ENCODE measurements at places on chromosomes 11 and 22.

DNA sequence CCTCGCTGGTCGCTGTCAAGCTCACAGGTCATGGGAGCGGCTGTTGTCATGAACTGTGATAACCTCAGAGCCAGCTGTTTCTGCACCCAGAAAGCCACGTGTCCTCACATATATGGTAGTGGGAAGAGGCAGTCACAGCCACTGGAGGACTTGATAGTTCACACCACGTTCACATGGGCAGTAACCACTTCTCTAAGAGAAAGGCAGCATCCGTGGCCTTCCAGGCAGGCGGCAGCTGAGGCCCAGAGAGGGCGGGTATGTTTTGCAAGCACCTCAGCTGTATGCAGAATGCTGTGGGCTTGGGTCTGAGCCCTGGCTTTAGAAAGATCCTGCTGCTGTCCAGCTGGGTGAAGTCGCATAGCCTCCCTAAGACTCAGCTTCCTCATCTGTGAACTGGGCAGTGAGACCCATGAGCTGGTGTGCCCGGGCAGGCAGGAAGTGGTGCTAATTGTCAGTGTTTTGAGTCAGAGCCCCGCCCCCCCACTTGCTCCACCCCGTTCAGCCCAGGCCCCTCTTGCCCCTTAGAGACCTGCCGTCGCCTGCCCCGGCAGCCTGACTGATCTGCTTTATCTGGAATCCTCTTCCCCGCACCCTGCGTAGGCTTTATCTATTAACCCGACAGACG lies 13.3 kb downstream of the TTC38 start:
- peak; percentile 10 for DNase-seq

DNA sequence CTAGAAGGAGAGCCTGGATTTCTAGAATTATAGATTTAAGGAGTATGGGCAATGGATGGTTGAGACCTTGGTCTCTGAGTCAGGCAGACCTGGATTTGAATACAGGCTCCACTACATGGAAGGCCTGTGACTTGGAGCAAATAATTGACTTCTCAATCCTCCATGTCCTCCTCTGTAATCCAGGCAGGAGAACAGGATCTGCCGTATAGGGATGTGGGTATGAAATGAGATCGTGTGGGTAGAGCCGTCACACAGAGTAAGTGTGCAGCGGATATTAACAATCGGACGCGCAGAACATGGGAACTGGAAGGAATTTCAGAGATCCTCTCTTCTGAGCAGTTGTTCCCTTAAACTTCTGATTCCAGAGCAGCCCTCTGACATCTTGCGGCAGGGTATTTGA lies 11.5 kb upstream of the TMPRSS13 start:
- no peak for DNase-seq

DNA sequence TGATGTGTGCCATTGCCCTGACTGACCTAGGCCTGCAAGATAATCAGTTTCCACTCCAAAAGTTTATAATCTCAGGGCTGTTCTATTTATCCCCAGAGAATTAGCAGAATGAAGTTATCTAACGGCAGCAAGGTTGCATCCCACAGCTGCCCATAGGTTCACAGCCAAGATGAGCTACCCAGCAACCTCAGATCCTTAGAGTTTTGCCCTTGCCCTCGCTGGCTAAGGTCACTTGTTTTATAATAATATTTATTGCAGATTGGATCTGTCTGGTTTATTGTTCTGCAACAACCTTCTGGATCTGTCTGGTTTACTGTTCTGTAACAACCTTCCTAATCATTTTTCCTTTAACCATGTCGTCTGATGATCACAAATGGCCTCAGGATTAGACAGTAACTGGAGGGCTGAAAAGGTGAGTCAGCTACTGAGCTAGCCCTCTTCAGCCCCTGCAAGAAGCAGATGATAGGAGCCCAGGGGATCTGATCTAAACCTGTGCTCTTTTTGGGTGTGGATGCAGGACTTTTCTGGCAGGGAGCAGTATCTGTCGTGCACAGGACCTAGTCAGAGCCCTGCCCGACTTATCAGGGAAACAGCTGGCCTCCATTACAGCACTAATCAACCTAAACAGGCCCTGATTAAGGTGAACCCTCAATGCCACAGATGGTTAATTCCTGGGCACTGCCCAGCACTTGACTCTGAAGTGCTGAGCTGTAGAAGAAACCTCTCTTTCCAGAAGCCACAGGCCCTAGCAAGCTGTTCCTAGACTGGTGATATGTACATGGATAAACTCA lies 642.9 kb upstream of the KIRREL3 start:
- DNase-seq: no peak

GRCh38 chr11:130457623-130458409 lies 9.4 kb downstream of the ADAMTS15 start:
- DNase-seq: no peak

- peak; percentile 89 for DNase-seq
Measured at GRCh38 chr22:50244420-50245213, at the start of gene TUBGCP6. Gene TUBGCP6 (minus strand): TSS chr22:50245023. CDS start chr22:50244459, 564 bp downstream.

DNA sequence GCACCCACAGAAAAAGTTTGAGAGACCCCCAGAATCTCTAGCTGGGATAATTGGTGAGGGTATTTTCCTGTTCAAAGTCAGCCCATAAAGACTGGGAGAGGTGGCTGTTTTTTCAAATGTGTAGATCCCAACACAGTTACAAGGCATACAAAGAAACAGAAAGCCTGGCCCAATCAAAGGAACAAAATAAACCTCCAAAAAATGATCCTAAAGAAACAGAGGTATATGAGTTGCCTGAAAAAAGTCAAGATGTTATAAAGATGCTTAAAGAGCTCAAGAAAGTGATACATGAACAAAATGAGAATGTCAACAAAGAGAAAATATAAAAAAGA lies 40.2 kb upstream of the MMP12 start:
- DNase-seq: no peak

- DNase-seq: no peak
Measured at GRCh38 chr22:24205438-24206195, 24.3 kb downstream of the SUSD2 start.

- DNase-seq: no peak
Measured at GRCh38 chr11:93344855-93345333, 14.4 kb downstream of the DEUP1 start.

DNA sequence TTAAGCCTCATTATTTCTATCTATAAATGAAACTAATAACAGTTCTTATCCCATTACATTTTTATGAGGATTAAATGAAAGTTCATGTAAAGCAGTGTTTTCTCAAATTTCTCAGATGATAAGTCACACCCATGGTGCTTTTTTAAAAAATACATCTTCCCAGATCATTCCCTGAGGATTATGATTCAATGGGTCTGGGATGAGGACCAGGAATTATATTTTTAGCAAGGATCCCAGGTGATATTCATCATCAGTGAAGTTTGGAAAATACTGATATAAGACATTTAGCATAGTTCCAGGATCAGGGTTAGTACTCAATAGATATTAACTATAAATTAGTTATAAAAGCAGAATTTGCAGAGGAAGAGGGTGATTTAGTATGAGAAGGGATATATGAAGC lies 89.1 kb downstream of the BBOX1 start:
- DNase-seq: no peak

DNA sequence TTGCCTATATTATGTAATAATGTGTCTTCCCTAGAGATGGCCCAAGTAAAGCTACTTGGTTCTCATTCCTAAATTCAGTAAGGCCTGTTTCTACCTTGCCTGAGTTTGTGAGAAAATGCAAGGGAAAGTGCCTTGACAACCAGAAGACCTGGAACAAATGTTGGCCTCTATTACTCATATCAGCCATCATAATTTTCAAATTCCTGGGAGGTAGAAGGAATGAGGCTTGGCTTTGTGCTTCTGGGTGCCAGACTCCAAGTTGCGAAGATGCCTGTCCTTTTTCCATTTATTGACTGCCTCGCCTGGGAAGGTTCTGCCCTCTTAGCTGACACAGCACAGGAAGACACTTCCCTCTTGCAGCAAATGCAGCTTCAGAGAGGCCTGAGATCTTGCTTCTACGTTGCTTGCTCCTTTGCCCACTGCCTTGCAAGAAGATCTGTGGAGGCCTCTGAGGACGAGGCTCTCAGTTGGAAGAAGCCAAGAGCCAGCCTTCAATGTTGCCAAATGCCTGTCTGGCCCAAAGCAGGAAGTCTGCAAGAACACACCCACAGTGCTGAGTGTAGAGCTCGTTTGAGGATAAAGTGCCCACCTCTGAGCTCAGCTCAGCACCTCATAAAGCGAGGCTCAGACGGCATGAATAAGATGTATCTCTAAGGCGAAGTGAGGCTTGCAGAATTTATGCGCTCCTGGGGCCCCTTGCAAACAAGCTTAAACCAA lies 120.1 kb downstream of the GALNT18 start:
- DNase-seq: no peak

- no peak for DNase-seq
Measured at GRCh38 chr11:22161489-22161888, 31.4 kb upstream of the ANO5 start.

- no peak for DNase-seq
Measured at GRCh38 chr22:21047730-21048129, 2.0 kb downstream of the LRRC74B start.

DNA sequence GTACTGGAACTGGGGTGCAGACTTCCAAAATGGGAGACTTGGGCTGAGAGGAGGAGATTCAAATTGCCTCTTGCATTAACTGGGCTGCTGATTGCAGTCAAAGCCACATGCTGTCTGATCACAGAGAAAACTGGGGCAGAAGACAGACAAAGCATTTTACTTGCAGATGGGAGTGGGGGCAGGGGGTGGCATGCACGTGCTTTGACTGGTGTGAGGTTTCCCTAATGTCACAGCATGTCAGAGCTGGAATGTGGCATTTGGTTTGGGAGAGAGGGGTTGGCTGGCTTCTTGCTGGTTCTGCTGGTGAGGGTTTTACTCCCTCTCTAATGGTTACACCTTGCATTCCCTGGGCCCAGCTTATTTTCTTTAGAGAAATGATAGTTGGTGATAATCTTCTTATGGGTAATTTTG lies 2.9 kb downstream of the TUB start:
- DNase-seq: peak; percentile 15

DNA sequence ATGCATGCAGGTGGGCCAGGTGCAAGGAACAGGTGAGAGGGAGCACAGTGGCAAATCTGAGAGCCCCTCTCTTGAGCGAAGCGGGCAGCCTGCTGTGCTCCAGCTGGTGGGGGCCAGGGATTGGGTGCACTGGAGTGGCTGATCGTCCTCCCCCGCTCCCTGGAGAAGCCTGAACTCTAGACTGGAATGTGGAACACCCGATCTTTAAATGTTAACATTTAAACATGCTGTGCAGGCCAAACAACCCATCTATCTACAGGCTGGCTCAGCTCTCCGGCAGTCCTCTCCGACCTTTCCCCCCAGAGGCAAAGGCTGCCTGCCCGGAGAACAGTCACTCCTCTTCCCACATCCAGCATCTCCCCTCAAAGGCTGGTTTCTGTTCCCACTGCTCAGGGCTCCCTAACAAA lies 5.1 kb downstream of the MRGPRF start:
- DNase-seq: no peak

GRCh38 chr11:75831915-75832502 lies 17.0 kb downstream of the UVRAG start:
- no peak for DNase-seq

- DNase-seq: no peak
Measured at GRCh38 chr11:62688491-62688890, 839 bp downstream of the LRRN4CL start.

GRCh38 chr22:41544671-41545476 lies 604 bp upstream of the POLR3H start:
- DNase-seq: no peak

GRCh38 chr11:70063555-70063954 lies 14.6 kb upstream of the ANO1 start:
- DNase-seq: no peak

- no peak for DNase-seq
Measured at GRCh38 chr11:98234698-98235097, 786.1 kb upstream of the CNTN5 start.

DNA sequence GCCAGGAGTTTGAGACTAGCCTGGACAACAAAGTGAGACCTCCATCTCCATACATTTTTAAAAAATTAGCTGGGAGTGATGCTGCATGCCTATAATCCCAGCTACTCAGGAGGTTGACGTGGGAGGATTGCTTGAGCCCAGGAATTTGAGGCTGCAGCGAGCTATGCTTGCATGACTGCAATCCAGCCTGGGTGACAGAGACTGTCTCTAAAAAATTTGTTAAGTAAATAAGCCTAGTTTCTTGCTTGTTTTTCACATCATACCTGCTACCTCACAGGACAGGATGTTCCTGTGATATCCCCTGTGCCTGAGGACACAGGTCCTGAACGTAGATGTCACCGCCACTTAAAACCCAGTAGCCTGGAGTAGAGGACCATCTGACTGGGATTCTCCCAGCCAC lies 348.6 kb downstream of the MN1 start:
- no peak for DNase-seq

DNA sequence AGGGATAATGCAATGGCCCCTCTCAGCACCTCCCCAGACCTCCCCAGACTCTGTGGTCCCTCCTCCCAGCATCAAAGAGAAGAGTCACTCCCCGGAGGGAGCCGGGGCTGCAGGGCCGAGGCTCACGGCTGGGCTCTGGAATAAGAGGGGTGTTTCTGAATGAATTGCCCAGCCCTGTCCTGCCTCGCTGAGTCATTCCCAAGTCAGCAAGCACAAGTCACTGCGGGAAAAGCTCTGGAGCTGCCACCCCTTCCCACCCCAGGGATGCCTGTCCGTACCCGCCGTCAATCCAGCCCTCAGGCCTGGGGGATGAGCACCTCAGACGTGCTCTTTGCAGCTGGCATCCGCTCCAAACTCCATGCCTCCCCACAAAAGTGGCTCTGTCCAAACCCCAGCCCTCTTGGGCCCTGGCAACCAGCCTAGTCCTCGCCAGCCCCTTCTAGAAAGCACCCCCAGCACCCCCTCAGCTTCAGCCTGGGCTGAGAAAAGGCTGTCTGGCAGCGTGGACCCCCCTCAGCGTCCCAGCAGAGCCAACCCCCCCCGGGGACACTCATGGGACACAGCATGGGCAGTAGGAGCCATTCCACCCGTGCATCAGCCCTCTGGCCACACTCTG lies 22.7 kb downstream of the CELSR1 start:
- DNase-seq: no peak

- no peak for DNase-seq
Measured at GRCh38 chr22:35601743-35602615, 15.2 kb downstream of the MB start.

DNA sequence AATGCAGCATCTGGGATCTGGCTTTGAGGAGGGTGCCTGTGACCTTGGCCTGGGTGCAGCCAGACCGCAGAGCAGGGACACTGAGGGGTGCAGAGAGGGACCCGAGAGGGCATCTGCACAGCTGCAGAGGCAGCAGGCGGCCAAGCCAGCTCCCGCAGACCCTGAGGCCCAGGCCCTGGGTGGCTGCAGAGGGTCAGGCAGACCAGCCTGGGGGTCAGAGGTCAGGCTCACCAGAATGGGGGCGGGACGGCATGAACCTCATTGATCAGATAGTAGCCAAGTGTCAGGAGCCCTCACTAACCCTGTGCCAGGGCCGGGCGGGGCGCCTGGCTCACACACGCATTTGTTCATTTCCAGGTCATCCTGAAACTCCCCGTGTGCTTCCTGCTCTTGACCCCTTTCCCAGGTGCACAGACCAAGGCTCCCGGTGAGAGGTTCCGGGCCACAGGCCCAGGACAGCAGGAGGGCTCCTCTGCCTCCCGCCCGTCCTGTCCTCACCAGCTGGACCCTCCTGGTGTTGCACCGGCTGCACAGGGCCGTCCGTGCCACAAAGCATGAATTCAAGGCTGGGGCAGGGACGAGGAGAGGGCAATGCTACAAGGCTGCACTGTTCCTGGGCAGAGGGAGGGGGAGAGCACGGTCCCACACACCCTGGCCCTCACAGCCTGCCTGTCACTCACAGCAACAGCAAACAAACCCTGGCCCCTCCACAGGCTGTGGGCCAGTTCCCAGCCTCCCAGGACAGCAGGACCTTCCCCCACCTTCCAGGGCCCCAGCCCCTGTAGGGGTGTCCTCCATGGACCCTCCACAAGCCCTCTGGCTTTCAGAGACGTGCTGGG lies 3.3 kb downstream of the RTN4R start:
- DNase-seq: peak; percentile 46
